CD4-positive, alpha-beta T cell treated with Interleukin-15 for 4 hours (primary cell): ENCODE measurements at places on chromosomes 16 and 17.
A peak's percentile ranks its signal among the peaks of the same experiment; 100 is the strongest.

GRCh38 chr16:87484487-87485331 lies 8.1 kb downstream of the ZCCHC14 start:
- no peak for DNase-seq

DNA sequence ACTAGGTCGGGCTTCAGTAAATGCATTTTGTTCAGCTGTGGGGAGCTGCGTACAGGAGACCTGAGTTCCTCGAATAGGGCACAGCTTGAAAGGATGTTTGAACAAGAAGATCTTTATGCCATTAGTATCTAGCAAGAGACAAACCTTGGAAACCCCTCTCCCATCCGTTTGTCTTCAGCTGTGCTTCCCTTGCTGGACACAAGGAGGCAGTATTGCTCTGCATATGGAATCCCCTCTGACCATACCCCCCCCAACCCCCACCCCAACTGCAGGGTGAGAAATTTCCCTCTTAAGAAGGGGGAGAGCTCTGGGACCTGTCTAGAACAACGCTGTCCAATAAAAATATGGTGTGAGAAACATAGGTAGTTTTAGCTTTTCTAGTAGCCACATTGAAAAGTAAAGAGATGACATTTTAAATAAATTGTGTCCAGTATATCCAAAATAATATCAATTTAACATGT lies 1.6 kb downstream of the MRM1 start:
- DNase-seq, result peak; percentile 76

DNA sequence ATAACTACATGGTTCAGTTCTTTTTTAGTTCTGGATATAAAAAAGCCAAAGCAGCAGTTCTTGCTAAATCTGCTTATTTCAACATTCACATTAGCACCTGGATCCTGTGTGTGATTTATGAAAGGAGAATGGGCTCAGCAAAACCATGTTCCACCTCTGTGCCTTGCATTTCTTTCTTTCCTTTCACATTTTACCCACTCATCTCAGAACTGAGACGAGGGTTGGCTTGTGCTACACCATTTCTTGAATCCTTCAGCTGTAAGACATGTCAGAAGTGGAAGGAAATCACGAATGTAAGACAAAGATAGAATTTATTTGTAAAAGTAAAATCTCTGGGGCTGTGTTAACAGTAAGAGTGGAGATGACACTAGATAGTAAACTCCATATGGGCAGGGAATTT lies 1.2 kb upstream of the UTP6 start:
- DNase-seq, result no peak

DNA sequence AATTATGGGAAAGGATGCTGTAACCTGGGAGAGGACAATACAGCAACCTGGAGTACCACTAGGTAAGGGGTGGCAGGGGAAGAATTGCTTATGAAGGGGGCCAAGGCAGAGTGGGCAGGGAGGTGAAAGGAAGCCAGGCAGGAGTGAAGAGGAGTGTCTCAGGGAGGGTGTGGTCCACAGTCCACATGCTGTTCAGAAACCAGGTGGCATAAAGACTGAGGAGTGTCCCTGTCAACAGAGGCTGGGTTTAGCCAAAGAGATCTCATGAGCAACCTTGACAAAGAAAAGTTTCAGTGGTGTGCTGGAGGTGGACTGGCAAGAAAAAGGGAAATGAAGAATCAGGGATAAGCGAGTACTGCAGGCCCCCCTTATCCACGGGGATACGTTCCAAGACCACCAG lies 88.4 kb downstream of the SPACA3 start:
- no peak for DNase-seq

DNA sequence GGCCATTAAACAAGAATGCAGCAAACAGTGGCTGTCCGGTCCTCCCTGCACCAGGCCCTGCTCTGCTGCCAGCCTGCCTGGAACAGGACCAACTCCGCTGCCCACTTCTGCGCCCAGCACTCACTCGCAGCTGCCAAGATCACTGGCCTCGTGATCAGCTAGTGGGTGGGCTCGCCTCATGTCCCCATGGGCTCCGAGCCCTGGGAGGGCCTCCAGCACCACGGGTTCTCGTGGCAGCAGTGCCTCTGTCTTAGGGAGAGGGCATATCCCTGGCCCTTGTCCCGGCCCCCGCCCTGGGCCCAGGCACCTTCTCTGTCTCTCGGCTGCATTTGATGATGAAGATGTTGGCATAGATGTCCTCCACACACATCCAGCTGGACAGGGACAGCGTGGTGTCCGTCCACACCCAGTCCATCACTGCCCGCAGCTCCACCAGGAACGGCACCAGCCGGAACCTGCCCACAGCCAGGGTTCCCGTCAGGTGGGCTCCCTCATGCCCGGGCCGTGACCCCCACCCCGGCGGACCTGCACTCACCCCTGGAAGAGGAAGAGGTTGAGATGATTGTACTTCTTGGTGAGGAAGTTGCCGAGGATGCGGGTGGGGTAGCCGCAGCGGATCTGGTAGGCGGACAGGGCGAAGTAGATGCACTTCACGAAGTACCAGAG lies 13.1 kb downstream of the CTU2 start:
- no peak for DNase-seq

GRCh38 chr17:32161029-32161428 lies 18.7 kb downstream of the RHOT1 start:
- no peak for DNase-seq

DNA sequence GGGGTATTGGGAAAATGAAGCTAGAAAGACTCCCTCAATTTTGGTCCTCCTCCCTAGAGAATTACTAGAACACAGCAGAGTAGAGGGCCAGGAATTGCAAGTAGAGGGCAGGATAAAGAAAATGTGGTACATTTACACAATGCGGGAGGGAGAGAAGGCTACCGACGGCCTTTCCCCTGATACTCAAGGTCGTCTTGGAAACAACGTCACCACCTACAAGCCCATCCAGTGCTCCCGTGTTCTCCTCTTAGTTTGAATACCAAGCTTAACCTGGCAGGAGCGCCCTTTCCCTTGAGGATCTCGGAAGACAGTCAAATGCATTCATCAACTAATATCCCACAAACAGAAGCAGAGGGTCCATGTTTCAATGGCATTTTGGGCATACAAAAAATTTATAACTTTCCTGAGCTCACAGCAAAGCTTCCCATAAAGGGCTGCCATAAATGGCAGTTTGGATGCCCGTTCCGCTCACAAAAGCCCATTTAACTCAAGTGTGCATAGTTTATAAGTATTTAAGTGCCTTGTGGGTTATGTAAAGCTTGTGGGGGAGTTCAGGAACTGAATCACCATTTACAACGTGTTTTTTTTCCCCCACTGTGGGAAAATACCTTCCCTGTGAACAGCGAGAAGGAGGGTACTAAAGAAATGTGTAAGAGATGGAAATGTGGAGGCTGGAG lies 414.6 kb downstream of the SLC39A11 start:
- no peak for DNase-seq

- DNase-seq, result no peak
Observed at GRCh38 chr17:61463316-61464129, 11.3 kb downstream of the TBX4 start.

- no peak for DNase-seq
Observed at GRCh38 chr16:497258-497657, 30.3 kb upstream of the CAPN15 start.

DNA sequence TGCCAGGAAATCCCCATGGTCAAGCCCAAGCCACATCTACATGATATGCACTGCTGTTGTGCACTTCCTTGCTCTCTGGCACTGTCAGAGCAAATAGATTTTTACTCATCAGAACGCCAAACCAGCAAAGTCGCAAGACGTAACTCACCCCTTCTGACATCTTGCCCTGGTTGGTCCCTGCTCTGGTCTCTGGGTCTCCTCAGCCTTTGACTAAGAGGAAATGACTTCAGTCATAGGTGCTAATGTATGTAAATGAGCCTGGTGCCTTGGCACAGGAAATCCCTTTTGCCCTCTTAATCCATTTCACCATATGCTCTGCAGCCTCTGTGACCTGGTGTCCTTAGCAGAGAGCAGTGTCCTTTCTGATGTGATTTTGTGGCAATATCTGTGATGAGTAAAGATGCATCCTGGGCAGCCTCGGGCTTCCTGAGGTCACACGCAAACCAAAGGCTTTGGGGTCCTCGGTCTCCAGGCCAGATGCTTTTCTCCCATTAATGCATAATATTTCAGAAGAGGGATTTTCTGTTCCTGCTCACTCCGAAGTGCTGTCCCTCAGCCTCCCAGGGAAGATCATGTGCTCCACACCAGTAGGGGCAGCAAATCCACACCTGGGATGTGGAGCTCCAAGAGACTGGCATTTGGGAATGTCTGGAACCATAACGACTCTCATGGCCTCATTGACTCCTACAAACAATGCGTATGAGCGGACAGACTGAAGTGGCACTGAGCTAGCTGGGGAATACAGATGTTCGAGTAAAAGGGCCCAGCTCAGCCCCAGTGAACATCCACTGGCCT lies 66.9 kb downstream of the GP2 start:
- no peak for DNase-seq

DNA sequence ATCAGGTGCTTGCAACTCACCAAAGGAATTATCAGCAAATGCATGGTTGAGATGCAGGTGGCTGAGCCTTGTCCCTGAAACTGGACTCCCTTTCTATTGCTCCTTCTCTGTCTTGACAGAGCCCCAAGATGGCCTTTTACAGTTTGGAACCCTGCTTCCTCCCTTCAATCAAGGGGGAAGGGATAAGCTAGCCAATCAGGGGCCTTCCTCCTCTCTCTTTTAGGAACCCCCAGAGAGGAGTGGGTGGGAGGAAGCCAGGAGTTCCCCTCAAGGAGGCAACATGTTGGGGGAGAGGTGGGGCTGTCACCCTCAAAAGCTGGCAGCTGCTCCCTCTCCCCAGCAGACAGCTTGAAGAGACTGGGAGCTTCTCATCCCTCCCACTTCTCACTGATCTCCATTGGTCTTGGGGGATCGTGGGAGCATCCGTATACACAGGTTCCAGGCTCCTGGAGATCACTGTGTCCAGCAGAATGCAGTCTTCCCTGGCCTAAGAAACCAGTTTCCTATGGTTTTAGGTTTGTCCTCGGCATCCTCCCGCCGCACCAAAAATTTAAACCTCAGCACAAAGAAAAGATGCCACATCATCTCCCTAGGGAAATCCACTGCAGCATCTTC lies 7.2 kb downstream of the RASL10B start:
- DNase-seq, result no peak

GRCh38 chr16:84730406-84731106 lies 30.8 kb downstream of the USP10 start:
- DNase-seq, result peak; percentile 50

- DNase-seq, result no peak
Observed at GRCh38 chr16:77430360-77430759, 4.5 kb downstream of the ADAMTS18 start.

GRCh38 chr16:54412777-54413455 lies 126.3 kb upstream of the IRX3 start:
- DNase-seq, result no peak

DNA sequence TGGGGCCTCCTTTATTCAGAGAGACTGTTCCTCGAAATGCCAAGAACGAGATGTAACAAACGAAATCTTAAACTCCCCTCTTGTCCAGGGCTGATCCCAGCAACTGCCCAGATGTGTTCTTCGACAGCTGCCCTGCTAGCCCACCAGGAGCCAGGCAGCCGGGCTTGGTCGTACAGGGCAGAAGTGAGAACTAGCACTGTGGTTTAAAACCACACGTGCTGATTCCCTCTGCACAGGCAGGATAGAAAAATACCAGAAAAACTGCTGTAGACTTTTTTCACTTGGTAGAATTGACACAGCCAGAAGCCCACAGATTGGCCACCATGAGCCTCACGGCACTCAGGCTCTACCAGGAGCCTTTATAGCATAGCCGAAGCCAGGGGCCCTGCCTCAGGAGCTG lies 33.1 kb downstream of the PLD6 start:
- DNase-seq, result no peak

GRCh38 chr16:70476272-70477020 lies 22.1 kb downstream of the FCSK start:
- DNase-seq, result no peak

DNA sequence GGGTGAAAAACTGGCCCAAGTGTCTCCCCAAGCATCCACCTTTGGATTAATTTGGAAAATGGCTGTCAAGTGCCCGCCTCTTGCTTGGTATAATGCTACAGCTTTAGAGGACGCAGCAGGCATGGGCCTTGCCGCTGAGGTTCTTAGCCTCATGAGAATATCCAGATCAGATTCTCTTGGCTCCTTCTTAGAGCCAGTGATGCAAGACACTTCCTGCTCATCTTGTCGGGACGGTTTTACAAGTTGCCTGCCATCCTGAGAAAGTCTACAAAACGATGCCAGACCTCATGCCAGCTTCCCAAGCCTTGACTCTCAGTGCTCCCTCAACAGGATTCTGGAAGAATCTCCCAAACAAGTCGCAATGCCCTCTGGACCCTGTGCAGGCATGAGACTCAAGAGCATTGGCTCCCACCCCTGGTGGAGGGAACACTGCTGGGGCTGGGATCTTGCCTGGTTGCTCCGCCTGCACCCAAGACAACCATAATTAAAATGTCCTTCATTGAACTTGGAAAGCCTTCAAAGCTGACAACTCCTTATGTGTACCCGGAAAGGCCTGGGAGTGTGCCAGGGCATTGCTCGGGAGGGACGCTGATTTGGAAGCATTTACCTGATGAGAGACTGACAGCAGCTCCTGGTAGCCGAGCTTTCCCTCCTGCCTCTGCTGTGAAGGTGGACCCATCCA lies 25.8 kb upstream of the STH start:
- DNase-seq, result no peak

GRCh38 chr17:77535435-77535834 lies 394.7 kb downstream of the SEC14L1 start:
- no peak for DNase-seq
